ENCODE measurements at places on chromosomes 5 and 9.

DNA sequence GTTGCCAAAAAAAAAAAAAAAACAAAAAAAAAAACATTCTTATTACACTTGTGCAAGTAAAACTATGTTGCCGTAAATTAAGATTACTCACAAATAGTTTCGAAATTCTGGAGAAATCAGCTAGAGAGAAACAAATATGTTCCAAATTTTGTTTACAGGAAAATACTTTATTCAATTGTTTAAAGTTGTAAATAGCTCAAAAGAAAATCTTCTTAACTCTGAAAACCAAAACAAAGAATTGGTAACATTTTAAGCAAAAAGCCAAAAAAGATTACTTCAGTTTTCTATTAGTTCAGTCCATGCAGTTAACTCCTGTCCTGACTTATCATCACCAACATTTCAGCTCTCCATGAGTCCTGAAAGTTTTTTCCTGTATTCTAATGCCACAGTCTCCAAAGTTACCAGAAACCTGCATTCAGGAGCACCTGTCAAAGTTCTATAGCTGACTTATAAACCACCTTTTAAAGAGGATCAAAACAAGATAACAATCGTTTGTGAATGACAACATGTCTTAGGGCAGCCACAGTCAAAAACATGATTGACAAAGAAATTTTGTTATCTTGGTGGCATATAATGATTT is 194.1 kb downstream of the RANBP17 start:
- no peak for DNase-seq

DNA sequence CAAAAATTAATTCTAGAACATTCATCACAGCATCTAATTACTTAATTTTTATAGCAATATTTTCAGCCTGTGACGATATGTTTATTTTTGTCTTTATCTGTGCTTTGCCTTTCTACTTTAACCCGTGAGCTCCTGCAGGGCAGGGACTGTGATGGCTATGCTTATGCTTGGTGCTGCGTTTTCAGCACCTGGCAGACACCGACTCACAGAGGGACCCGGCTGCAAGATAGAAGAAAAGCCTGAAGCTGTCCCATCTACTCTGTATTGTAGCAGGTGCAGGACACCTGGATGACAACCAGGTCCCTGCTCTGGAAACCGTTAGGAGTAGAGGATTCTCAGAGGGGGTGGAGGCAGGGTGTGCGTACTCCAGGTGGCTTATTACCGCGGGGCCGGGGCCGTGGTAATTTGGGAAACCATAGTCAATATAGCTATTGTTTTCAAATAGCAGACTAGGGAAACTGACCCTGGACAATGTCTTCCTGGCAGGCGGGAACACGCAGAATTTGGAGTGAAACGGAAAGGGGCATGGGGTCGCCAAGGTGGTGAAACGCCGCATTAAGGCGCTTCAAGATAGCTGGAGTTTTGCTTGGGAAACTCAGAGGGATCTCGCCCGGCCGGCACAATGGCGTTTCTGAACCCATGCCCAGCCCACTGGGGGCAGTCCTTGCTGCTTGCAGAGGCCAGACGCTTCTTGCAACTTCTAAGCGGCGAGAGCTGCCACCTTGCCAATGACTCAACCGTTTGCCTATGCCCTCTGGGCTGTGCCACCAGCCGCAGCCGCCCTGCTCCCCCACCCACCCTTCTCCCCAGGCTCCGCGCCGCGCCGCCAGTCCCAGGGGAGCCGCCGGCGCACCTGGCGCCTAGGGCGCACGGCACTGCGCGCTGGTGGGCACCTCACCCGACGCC is 140.1 kb upstream of the PALM2AKAP2 start:
- DNase-seq, result no peak

GRCh38 chr9:113465599-113466140 is 2.1 kb downstream of the RGS3 start:
- DNase-seq, result no peak

GRCh38 chr5:39721394-39721793 is 296.6 kb upstream of the DAB2 start:
- DNase-seq, result no peak

DNA sequence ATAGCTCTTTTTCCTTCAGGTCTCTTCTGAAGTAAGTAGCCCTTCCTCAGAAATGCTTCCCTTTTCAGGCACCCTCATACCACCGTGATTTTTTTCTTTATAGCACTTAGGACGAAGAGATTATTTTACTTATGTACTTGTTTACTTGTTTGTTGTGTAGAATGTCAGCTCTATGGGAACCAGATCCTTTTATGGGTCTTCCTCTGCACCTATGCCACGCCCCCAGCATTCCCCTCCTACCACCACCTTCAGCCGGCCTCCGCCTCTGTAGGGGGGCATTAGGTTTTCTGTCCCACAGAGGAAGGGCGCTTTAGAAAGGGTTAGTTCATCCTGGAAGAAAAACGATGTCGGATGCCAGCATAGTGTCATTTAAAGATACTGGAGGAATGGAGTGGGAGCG is 1.8 kb downstream of the CDKN2B-AS1 start:
- DNase-seq, result no peak

- peak; percentile 19 for DNase-seq
Observed at GRCh38 chr5:106646106-106646505, 1024.6 kb downstream of the EFNA5 start.

Data from fibroblast of upper back skin (primary cell).